Activated T-helper 1 cell treated with anti-CD3 and anti-CD28 coated beads, Interleukin-2, amount 50 U/mL, for 16 hours (primary cell): ENCODE measurements at places on chromosomes 3 and 15.

DNA sequence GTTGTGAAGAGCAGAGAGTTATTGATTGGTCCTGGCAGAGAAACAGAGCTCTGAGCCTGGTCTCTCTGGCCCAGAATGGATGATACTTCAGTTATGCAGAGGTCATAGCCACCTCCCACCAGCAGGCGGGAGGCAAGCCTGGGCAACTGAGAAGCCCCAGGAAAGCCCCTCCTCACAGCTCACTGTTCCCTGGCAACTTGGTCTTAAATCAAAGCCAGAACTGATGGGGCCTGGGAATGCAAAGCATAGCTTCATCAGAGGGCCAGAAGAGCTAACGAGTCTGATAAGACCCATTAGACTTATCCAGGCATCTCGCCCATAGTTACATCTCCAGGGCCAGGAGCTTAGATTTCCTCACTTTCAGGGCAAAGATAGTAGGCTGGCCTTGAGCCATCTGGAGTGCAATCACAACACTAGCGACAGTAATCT, 5.5 kb upstream of the COLQ start:
- DNase-seq = no peak

GRCh38 chr3:30260762-30261161, 345.6 kb upstream of the TGFBR2 start:
- no peak for DNase-seq

GRCh38 chr3:132311316-132311715, 5.9 kb upstream of the ACP3 start:
- DNase-seq = no peak

GRCh38 chr15:92653366-92653765, 2.2 kb downstream of the FAM174B start:
- no peak for DNase-seq

DNA sequence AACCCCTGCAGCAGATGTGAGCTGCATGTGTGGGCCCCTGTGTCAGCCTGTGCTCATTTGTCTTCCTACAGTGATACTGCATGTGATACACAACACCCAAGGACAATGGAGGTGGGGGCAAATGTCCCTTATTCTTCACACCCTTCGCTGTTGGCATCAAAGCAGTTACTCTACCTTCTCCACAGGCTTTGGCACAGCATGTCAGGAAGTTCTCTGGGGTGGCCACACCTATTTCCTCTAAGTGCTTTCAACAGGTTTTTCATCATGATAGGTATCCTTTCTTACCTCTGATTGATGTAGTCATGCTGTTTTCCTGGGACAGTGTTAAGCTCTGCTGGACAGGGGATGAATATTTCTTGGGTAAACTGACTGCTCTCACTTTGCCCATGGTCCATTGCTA, 29.5 kb downstream of the ZNF662 start:
- DNase-seq = no peak

- no peak for DNase-seq
Measured at GRCh38 chr3:23667536-23668429, 138.0 kb upstream of the UBE2E1 start.

- DNase-seq = no peak
Measured at GRCh38 chr3:114892880-114893279, 254.2 kb downstream of the ZBTB20 start.

- DNase-seq = no peak
Measured at GRCh38 chr15:91966194-91966552, 112.7 kb downstream of the SLCO3A1 start.

- DNase-seq = no peak
Measured at GRCh38 chr3:40477666-40478065, 744 bp downstream of the ZNF619 start.

DNA sequence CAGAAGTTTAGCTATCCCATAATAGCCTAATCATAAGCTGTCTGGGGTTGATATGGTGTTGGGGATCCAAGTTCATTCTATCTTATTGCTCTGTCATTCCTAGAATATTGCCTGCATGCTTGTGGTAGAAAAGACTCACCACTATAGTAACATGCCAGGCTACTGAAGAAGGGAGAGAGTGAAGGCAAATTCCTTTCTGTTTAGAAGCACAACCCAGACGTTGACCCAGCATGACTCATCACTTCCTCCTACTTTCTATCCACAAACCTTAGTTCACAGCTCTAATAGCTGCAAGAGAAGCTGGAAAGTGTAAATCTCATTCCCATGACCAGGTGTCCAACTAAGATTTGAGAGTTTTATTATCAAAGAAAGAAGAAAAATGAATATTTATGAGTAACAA, 57.8 kb upstream of the NMD3 start:
- DNase-seq = no peak

DNA sequence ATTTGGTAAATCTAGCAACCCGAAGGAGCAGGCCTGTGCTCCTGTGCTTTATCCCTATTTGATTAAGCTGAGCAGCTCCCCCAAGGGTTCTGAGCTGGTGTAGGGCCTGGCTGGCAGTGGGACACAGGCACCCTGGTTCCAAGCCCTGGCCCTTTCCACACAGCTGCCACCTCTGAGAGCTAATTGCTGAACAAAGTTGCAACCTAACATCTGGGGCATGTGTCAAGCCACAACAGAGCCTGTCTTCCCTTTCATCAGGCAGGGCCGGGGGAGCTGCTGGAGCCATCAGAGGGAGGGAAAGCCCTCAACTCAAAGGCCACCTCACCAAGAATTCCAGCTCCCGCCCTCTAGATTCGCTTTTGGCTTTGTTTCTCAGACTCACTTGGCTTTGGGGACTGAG, 17.1 kb upstream of the MRPS22 start:
- no peak for DNase-seq

- DNase-seq = peak; percentile 24
Measured at GRCh38 chr3:177358977-177359592, 161.8 kb upstream of the TBL1XR1 start.

DNA sequence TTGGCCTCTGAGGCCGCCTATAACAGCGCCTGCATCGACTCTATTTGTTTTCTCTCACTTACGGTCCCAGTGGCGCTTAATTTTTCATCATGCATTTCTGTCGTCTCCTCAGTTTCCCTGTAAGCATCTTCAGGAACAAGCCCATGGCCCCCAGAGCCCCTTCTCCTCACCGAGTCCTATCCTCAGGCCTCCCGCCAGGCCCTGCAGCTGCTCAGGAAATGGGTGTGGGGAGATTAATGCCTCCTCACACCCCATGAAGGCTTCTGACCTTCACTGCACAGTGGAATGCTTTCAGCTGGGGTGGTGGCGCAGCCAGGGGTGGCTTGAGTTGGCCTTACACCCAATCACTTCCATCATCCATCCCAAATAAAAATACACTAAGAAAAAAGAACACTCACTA, 260.4 kb downstream of the FAM43A start:
- no peak for DNase-seq

GRCh38 chr3:38726751-38727150, 77.3 kb upstream of the SCN5A start:
- DNase-seq = no peak

- peak; percentile 1 for DNase-seq
Measured at GRCh38 chr3:111338059-111338698, 203.8 kb upstream of the CD96 start.
